GM23248 (cell line): ENCODE measurements at places on chromosomes 2 and 18. TPM values are rescaled to one million over a fixed set of nuclear protein-coding genes. Genes with fewer than 3 reads are reported as not detected.

DNA sequence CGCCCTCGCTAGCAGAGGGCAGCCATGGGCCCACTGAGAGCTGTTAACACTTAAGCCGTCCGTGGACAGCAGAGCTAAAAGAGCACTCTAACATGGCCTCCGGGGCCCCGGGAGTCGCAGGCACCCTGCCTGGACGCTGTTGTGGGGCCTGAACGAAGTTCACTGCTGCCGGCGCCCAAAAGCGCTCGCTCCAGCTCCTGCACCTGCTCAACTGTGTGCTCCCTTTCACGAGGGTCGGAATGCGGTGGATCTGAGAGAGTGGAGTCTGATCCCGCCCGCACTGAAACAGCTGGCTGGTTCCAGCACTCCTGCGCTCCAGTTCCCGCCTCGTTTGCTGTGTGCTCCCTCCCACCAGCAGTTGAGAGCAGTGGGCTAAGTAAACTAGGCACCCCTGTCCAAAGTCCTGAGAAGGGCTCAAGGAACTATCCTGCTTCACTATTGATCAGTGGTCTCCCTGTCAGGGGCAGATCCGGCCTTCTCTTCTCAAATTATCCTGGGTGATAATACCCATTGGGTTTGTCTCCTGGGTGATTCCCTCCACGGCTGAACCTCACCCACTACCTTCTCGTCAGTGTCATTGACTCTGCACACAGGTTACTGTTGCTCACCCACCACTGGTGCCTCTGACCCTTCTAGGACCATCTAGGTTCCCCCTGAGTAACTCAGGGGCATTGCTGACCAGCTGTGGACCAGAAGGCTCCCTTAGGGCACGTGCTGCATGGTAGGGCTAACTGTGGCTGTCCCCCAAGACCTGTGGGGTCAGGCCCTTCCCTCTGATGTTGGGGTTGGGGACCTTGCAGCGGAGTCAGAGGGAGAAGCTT lies 23.5 kb downstream of the B3GNT7 start:
- no peak for DNase-seq

- no peak for DNase-seq
Measured at GRCh38 chr18:22238036-22238435, 68.6 kb downstream of the GATA6 start.

GRCh38 chr2:116180072-116180471 lies 1634.4 kb upstream of the DDX18 start:
- no peak for DNase-seq

GRCh38 chr2:146135245-146135644 lies 1615.3 kb upstream of the ZEB2 start:
- DNase-seq = no peak

DNA sequence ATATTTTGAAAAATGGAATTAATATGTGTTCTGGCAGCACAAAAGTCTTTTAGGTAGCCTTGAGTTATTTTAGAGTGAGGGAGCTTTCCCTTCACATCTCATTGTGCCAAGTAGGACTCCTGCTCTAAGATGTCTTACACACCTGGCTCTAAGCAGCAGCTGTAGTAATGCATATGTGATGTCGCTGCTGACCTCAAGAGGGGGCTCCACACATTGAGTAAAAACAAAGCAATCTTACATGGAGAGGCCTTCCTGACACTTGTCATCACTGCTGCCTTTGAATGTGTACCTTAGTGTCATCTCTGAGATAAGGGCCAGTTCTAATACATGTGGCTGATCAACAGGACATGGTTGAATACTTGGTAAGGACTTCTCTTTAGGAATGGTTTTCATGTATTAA lies 75.8 kb downstream of the ACTR3 start:
- peak; percentile 48 for DNase-seq

- DNase-seq = no peak
Measured at GRCh38 chr2:173175222-173175621, 99.6 kb downstream of the MAP3K20 start.

GRCh38 chr2:134665727-134666506 lies 52.9 kb downstream of the TMEM163 start:
- no peak for DNase-seq

- no peak for DNase-seq
Measured at GRCh38 chr2:11506611-11506969, 27.3 kb upstream of the GREB1 start.

GRCh38 chr2:159176555-159176954 lies 109.9 kb downstream of the WDSUB1 start:
- no peak for DNase-seq

- no peak for DNase-seq
Measured at GRCh38 chr18:51340332-51340731, 142.9 kb upstream of the MEX3C start.

- peak; percentile 49 for DNase-seq
Measured at GRCh38 chr18:36078751-36079529, 11.6 kb upstream of the RPRD1A start.

GRCh38 chr2:15400240-15400826 lies 160.8 kb downstream of the NBAS start:
- DNase-seq = no peak

DNA sequence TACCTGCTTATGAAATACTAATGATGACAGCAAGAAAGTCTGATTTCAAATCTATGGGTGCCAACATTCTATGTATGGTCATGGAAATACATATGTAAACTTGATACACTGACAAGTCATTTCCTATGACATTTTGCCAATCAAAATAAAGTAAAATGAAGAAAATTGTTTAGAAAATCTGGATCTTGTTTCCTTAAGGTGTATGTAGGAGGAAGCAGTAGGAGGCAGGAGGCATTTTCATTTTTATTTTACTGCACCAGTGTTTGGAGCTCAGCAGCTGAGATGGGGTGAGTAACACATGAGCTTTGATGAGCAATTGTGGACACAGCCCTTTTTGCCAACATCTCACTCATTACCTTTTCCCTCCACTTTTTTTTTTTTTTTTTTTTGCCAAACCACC lies 167.0 kb downstream of the AFF3 start:
- peak; percentile 79 for DNase-seq

GRCh38 chr2:178513876-178514275 lies 33.6 kb downstream of the PLEKHA3 start:
- peak; percentile 53 for DNase-seq

DNA sequence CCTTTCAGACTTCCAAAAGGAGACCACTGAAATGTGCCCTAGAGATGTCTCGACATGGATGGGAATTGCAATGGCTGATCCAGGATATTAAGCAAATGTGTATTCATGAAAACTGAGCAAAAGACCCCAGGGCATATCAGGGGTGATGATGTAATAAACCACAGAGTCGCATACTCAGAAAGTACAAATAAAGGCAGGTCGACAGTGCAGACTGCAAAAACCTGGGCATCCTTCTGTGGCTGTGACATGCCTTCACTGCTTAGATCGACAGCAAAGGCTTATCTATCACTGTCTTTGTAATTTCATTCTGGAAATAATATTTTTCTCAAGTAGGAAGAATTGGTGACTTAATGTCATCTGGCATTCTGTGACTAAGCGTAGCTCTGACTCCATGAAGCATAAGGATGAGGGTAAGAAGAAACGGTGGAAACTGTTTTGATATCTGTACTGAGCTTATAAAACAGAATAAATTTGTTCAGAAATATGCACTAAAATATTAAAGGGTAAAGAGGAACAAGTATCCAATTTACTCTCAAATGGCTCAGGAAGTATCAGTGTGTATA lies 115.6 kb upstream of the NRP2 start:
- DNase-seq = no peak

GRCh38 chr2:32755666-32756065 lies 127.8 kb downstream of the TTC27 start:
- DNase-seq = no peak

DNA sequence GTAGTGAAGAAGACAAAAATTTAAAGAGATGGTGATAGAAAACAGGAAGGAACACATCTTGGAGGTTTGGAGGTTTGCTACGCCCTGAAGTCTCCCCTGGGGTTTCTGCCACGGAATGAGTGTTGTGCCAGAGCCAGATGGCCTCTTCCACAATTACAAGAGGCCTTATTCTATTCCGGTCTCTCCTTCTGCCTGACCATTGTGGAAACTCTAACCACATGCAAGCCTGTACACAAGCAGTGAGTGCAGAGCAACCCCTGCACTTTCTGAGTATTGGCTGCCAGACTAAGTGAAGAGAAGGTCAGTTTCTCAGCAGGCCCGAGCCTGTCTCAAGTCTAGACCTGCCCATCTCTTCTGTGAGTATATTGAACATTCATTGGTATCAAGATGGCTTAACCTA lies 22.7 kb upstream of the MYO1B start:
- peak; percentile 66 for DNase-seq

GRCh38 chr2:56749152-56749752 lies 565.5 kb downstream of the CCDC85A start:
- peak; percentile 58 for DNase-seq

DNA sequence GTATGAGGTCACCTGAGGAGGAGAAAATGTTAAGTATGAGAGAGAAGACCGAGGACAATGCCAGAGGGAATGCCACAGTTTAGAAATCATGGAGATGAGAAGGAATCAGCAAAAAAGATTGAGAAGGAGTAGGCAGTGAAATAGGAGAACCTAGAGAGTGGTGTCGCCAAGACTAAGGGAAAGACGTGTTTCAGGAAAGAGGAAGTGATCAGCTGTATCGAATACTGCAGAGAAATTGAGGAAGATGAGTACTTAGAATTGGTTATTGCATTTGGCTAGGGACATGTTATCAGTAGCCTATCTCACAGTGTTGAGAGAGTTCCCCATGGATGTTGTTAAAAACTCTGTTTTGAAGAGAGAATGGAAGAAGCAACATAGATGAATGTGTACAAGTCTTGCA lies 112.3 kb downstream of the GALNT1 start:
- DNase-seq = no peak

- DNase-seq = no peak
Measured at GRCh38 chr2:184523732-184524131, 74.6 kb upstream of the ZNF804A start.

The REG3A gene
- total RNA-seq = not detected in 2 replicates

The FOXD4L1 gene
- not detected in 2 replicates for total RNA-seq

The COL4A3 gene
- total RNA-seq = 0.11 TPM in 1 of 2 replicates, not detected in the other

The SAG gene
- not detected in 2 replicates for total RNA-seq

The ST6GAL2 gene
- not detected in 2 replicates for total RNA-seq

The SLC4A5 gene
- total RNA-seq = 0.32 and 0.38 TPM in 2 replicates

The LRRTM4 gene
- not detected in 2 replicates for total RNA-seq

The TWIST2 gene
- 467 and 544 TPM in 2 replicates for total RNA-seq

The ASB18 gene
- total RNA-seq = not detected in 2 replicates

The C2orf66 gene
- not detected in 2 replicates for total RNA-seq

The ITGA6 gene
- total RNA-seq = 45.4 and 47.7 TPM in 2 replicates

The CSRNP3 gene
- 0.43 and 1.1 TPM in 2 replicates for total RNA-seq
